ENCODE measurements at places on chromosomes 7 and 10.

GRCh38 chr7:133983685-133984419 is 143.3 kb upstream of the LRGUK start:
- DNase-seq: no peak

DNA sequence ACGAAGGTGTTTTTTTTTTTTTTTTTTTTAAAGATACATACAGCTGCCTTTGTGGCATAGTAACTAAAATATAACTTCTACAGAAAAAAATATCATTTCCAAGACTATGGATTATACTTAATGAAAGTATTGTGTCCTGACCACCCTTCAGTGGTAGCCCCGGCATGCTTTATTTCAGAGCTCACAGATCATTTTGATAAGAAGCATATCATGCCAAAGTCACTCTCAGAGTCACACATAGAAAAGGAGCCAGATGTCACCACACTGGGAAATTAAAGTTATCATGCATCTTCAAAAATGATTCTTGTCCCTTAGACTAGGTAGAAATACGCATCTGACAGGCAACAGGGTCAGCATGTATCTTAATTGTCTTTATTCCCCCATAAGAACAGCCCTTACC is 3.0 kb downstream of the ADARB2 start:
- no peak for DNase-seq

DNA sequence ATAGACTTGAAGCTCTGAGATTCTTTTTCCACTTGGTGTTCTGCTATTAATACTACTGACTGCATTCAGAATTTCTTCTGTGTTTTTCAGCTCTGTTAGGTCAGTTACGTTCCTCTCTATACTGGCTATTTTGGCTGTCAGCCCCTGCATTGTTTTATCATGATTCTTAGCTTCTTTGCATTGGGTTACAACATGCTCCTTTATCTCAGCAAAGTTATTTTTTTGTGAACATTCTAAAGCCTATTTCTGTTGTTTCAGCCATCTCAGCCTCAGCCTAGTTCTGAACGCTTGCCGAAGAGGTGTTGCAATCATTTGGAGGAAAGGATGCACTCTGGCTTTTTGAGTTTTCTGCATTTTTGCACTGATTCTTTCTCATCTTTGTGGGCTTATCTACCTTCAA is 201.5 kb upstream of the GNAI1 start:
- no peak for DNase-seq

DNA sequence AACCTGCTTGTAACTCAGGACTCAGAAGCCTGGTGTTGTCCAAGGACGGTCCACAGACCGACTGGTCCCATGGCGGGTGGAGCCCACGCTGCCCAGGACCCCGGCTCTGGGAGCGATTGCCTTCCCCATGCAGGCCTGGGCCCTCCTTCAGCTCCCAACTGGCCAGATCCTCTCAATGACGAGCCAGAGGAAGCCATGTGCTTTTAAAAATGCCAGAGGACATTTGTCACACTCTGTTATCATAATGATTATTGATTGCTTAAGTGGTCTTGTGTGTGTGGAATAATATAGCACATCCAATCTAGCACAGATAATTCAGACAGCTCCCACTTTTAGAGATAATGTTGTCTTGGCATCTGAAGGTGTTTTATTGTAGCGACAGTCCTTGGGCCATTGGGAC is 22.6 kb upstream of the OGDHL start:
- no peak for DNase-seq

DNA sequence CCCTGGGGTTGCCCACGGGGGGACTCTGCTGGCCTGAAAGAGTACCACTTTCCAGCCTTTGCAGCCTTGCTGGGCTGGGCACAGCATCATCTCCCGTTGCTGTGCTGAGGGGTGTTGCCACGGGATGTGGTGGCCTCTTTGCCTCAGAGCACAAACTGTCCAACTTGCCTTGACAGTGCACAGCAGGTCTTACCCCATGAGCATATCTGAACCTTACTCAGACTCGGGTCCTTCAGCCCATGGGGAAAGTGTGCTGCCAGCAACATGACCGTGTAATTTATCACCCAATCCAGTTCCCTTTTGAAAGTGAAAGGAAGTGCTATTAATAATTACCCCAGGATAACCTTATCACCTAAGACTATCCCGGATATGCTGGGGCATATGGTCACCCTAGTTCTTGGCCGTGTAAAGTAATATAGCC is 46.8 kb downstream of the TBXAS1 start:
- no peak for DNase-seq

All from CD4-positive, alpha-beta T cell treated with Interleukin-10 for 1 hour (primary cell).